ENCODE measurements at places on chromosomes 7 and 10. TPM values are rescaled to one million over a fixed set of nuclear protein-coding genes. Genes with fewer than 3 reads are reported as not detected.

Gene ARHGAP19
- total RNA-seq, result 4.1 TPM

Gene TBXAS1
- 2.1 TPM for total RNA-seq

Gene SPDYE18
- total RNA-seq, result 0.32 TPM

Gene SLC26A5
- not detected for total RNA-seq

Gene VWA2
- total RNA-seq, result 0.86 TPM

Gene HOXA11
- total RNA-seq, result 0.16 TPM
